ENCODE measurements at places on chromosomes 1 and 21.

DNA sequence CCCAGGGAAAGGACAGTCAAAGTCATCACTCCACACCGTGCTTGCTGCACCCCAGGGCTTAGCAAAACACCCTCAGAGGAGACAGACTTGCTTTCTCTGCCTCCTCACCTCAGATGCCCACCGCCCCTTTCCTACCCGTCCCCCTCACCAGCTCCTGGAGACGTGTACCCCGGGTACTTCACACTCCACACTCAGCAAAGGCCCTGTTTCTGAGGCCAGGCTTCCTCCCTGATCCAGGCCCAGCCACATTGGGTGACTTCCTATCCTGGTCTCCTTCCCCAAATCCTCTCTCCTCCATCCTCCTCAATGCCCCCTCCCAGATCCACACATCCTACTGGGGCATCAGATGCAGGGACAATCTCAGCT, 116.7 kb downstream of the DMRTB1 start:
- no peak for DNase-seq

GRCh38 chr1:52927212-52928014, at the start of gene SCP2:
TSS of gene SCP2 (plus strand) at chr1:52927276. CDS start at chr1:52927397, 121 bp downstream.
- peak; percentile 91 for DNase-seq

GRCh38 chr1:181134543-181135436, 46.3 kb downstream of the IER5 start:
- DNase-seq: no peak

- no peak for DNase-seq
Measured at GRCh38 chr21:21199342-21200102, 201.3 kb downstream of the NCAM2 start.

DNA sequence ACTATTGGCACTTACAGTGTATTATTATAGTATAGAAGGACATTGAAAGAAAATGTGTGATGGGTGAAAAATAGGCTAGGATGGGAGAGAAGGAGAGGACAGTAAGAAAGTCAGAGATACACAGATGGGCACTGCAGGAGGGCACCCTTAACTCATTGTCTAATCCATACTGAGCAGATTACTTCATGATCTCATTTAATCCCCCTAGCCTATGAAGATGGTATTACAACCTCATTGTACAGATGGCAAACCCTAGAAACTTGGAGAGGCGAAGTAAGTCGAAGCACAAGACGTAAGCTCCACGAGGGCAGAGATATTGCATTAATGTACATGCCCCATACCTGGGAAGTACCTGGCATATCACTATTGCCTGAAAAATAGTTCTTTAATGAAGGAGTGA, 346.9 kb upstream of the DAB1 start:
- no peak for DNase-seq

- DNase-seq: no peak
Measured at GRCh38 chr1:59516881-59517280, 220.0 kb downstream of the FGGY start.

- DNase-seq: no peak
Measured at GRCh38 chr1:244041466-244042120, 9.5 kb upstream of the ZBTB18 start.

DNA sequence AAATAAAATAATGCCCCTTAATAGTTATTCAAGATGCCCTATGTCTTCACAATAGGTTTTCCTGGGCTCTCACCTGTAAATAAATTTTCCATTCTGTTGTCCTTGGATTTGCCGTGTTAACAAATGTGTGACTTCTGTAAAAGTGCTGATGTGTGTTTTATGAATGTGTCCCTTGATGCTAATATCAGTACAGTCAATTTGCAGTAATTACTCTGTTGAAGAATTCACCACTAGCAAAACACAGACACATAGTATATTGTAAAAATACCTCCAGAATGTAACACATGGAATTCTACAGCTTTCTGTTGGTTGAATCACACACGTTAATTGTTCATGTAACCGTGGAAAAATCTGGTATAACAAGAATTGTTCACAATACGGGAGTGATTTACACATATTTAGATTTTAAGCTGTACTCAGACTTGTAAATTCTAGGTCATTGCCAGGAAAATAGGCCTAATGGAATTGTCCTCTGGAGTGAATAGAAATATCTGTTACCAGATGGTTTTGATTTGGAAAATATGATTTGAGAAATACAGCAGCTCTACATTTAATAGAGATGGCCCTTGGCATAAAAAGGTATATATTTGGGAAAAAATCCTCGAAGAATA, 36.7 kb upstream of the KCNK2 start:
- DNase-seq: no peak

GRCh38 chr1:226633541-226634165, 85.1 kb downstream of the STUM start:
- DNase-seq: peak; percentile 56

DNA sequence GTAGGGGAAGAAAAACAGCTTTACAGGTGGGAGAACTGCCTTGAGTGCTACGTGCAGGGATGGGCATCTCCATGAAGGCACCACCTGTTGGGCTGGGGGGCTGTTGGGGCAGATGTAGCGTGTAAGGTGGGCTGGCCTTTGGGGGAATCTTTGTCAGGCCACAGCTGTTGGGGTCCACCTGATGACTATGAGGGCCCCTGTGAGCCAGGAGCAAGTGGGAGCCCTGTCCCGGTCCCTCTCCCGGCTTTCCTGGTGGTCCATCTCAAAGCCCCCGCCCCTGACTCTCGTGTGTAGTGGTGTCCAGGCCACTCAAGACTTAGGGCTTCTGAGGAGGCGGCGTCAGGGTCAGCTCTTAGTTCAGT, 13.5 kb downstream of the SLC37A1 start:
- no peak for DNase-seq

DNA sequence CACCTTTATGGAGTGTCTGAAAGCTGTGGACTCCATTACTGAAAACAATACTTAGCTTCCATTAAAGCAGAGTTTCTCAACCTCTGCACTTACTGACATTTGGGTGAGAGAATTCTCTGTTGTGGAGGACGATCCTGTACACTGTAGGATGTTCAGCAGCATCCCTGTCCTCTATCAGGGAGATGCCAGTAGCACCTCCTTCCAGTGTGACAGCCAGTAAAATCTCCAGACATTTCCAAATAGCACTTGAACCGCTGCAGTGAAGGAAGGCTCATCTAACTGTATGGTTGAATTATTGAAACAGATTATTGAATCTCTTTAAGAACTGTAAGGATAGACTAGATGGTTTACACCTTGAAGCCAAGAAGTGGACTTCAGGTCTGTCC, 3.1 kb downstream of the PRDM2 start:
- DNase-seq: no peak

DNA sequence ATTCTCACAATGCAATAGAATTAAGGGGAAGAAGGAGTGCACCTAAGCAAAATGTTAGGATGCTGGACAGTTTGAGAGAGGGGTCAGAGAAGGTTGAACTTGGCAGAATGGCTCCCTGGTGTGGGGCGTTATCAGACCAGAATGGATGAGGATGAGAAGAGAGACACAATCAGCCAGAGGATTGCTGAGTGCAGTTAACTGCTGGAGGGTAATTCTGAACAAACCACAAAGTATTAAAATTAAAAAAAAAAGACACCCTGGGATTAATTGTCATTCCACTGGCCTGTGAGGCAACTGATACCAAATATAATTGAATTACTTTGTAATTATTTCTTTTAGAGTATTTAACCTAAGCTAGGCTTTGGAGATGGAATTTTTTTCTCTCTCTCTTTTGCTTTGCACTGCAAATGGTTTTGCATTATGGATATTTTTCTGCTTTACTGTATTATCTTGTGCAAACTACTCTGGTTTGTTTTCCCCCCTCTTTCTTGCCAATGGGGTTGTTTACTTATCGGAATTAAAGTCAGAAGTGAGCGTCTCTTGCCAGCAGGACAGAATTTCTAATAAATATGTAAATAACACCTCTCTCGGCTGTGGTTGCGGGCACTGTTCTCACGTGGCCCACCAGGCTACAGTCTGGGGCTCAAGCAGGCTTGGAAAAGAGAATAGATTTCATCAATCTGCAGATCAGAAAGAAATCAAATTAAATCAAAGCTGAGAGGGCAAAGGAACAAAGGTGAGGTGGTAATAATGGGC, 572.9 kb upstream of the CAMK1G start:
- no peak for DNase-seq

DNA sequence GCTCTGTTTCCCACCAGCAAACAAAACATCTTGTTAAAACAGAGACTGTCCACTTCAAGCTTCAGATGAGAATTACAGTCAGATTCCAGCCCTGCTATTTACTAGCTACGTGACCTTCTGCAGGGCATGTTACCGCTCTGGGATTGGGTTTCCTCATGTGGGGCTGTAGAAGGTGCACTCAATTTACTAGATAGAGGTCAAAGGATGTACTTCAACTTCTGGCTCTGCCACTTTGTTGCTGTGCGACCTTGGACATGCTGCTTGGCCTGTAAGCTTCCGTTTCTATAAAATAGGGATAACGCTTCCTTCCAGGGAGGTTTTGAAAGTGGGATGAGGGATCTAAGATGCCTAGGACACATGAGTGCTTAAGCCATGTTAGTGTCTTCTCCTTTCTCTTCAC, 46.0 kb upstream of the LRIG2 start:
- no peak for DNase-seq

DNA sequence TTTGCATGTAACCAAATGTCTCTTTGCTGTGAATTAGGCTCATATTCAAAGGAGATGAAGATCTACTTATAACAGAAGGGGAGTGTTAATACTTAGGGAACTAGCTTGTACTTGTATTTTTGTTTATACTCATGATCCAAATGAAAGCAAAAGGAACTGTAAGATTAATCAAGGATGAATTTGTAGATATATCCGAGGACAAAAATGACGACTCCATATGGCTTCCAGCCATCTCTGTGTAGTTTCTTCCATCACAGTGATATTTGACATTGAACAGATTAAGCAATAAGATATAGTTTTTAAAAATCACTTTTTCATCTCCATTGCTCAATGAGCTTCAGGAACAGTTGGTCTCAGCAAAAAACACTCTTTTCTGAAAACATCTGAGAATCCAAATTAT, 257.4 kb upstream of the CAMK1G start:
- no peak for DNase-seq

DNA sequence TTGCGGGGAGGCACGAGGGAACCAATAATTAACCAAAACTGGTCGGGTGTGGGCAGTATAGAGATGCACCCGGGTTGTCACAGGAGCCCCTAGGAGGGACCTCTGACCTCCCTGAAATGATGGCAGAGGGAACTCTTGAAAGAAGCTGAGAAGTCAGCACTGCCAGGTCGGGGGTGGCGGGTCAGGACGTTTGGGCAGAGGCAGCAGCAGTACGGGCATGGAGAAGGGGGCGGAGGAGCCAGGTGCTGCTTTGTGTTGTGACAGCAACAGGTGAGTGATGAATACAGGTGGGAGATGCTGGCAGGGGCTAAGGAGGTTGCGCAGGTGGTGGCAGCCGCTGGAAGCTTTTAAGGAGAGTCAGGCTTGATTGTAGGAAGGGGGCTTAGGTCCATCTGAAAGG, 11.7 kb downstream of the TNFRSF1B start:
- no peak for DNase-seq

- no peak for DNase-seq
Measured at GRCh38 chr1:214072426-214073157, 84.8 kb downstream of the PROX1 start.

GRCh38 chr1:177848577-177848976, 121.3 kb downstream of the SEC16B start:
- no peak for DNase-seq

GRCh38 chr1:227938911-227939790, 8.6 kb downstream of the WNT9A start:
- DNase-seq: no peak

GRCh38 chr1:54003249-54003646, 14.7 kb downstream of the LDLRAD1 start:
- DNase-seq: no peak

- no peak for DNase-seq
Measured at GRCh38 chr1:64946916-64947315, 19.4 kb downstream of the JAK1 start.

GRCh38 chr1:208844158-208844557, 600.0 kb upstream of the PLXNA2 start:
- DNase-seq: no peak

DNA sequence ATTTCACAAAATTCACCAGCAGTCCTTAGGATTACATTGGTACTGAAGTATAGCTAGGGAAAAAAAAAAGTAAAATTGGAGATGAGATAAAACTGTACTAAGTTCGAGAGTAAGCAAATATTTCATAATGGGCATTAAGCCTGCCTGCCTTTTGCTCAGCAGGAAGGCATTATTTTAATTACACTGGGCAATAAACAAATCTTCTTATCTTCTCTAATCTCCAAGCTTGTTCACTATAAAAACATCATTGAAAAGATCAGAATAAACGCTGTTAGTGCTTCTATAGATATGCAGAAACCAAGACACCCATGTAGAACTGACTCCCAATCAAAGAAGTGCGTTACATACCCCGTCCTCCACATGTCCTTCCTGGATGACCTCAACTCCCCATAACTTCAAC, 174.2 kb upstream of the CHODL start:
- DNase-seq: no peak

DNA sequence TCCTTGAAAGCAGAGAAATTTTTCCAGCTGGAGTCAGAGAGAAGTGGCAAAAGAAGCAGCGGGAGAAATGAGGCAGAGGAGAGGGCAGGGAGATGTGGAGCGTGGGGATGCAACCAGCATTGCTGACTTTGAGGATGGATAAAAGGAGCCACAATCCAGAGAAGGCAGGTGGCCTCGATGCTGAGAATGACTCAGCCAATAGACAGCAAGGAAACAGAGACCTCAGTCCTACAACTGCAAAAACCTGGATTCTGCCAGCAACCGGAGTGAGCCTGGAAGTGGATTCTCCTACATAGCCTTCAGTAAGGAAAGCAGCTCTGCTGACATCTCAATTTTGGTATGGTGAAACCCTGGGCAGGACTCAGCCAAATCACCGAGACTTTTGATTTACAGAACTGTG, 128.9 kb upstream of the ATP1B1 start:
- no peak for DNase-seq

DNA sequence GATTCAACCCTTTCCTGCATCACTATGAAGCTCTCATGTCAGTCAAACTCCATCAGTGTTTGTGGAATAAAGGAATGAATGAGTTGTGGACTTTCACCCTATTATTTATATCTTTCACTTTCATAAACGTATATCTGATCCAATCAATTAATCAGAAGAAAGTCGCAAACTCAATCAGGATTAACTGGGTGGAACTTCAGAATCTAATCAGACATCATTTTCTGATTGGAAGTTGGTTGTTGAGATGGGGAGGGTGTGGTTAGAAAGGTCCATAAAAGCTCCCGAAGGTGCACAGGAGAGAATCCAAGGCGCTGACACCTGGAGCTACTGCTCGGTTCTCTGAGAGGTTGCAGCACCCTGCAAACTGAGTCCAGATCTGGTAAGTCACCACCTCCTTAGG, at the start of gene PRAMEF12:
Gene PRAMEF12 (plus strand): TSS at position 301 of the 400 bp plus-strand sequence. CDS start 1,130 bp downstream, outside the sequence.
- no peak for DNase-seq

GRCh38 chr1:154574716-154575115, 7.1 kb downstream of the CHRNB2 start:
- peak; percentile 34 for DNase-seq

DNA sequence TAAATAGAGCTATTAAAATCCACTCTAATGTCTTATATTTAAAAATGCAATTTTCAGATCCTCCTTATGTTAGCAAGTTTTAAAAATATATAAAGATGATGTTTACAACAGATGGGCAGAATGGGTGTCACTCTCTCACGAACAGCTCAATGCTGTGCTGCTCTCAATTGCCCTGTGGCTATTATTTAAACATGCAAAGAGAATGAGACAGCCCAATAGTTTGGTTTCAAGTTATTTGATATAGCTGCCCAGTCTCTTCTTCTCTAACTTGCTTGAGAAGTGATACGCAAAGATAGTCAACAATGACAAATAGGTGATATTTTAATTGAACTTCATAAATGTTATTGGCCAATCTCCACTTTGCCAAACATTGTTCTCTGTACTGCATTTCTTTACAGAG, 199.3 kb upstream of the GREM2 start:
- DNase-seq: no peak

GRCh38 chr1:17356387-17357026, 15.5 kb upstream of the PADI6 start:
- DNase-seq: no peak

Measured in cerebellum (tissue), 4 donors.